Mucosa of gallbladder (tissue), 1 donor: ENCODE measurements at places on chromosomes 4 and X. TPM values are rescaled to one million over a fixed set of nuclear protein-coding genes. Genes with fewer than 3 reads are reported as not detected.

GRCh38 chr4:40608628-40609027, 21.0 kb downstream of the RBM47 start:
- no peak for DNase-seq

DNA sequence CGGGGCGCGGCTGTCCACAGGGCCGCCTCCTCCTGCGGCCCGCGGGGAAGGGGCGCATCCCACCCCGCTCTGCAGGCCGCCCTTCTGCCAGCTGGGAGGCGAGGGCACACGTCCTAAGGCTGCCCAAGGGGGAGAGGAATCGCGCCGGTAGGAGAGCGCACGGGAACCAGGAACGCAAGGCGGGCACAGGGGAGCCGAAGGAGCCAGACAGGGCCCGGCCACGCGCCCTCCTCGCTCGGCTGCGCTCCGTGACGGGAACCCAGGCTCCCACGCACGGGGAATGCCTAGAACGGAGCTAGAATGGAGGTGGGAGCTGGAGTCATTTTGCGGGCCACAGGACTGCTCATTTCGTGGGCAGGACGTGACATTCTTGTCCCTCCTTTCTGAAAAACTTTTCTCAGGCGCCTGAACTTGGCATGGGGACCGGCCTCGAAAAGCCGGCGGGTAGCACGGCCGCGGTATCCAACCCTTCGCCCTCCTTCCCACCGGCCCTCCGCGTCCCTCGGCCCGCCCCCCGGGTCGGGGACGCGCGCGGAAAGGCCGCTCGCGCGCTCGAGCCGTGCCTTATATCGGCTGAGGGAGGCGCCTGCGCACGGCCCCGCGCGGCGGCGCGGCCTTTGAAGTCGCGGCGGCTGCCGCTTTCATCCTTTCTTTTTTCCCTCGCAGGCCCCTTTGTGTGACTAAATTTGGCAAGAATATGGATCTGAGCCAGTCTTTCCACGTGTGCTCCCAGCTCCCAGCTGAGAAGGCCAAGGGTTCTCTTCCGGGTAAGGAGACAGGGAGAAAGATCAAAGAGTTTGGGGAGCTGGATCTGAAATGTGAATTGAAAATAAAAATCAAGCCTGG, 4.2 kb upstream of the LEF1 start:
- DNase-seq: peak; percentile 38

- DNase-seq: no peak
These were observed 62.6 kb downstream of the CASP6 start for GRCh38 chr4:109640644-109641043.

DNA sequence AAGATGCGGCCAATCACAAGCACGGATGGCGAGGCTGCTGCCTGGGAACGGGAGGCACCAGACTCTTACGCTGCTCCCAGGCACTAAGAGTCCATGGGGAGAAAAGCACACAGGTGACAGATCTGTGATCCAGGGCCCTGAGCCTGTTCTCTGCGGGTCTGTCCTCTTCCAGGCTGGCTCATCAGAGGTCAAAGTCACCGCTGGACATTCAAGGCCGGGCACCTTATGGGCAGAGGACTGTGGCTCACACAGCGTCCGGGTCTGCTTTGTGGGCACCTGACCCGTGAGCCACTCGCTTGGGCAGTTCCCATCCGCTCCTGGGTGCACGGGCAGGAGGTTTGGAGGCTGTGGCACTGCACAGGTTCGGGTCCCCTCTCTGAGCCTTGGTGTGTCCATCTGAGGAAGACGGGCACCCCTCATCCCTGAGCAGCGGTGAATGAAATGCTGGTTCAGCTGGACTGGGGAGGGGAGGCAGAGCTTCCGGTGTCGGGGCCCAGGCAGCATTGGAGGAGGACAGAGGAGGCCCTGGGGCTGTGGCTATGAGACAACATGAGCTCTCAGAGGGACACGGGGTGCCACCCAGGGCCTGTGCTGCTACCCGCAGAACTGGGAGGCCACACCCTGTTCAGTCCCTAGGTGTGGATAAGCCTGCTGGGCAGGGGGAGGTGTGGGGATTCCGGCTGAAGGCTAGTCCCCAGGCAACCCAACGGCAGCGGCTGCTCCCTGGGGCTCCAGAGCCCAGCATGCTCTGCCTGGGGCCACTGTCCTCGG, 61.2 kb upstream of the AFAP1 start:
- DNase-seq: no peak

- DNase-seq: no peak
These were observed 27.4 kb downstream of the LEF1 start for GRCh38 chr4:108141213-108141950.

DNA sequence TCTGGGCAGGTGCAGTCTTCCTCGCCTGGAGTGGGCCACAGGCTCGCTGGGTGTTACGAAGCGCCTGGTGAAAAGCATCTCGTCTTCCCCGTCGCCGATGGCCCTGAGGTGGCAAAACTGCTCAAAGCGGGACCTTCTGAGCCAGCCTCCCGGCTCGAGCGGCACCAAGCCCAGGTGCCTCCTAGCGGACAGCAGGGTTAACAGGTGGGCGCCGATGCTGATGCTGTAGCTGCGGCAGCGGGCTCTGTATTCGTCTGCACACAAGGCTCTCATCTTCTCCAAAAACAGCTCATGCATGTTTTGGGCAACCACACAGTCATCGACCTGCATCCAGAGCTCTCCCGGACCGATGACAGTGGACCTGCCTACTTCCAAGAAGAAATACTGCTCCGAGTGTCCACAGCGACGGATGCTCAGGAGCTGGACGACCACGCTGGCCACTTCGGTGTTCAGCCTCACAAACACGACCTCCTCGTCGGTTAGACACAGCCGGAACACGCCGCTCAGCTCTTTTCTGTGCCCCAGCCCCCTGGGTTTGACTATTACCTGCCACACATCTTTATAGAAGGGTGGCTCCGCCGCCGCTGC, 1.2 kb downstream of the IRS4 start:
- no peak for DNase-seq

GRCh38 chr4:15381806-15382338, 46.0 kb upstream of the C1QTNF7 start:
- no peak for DNase-seq

DNA sequence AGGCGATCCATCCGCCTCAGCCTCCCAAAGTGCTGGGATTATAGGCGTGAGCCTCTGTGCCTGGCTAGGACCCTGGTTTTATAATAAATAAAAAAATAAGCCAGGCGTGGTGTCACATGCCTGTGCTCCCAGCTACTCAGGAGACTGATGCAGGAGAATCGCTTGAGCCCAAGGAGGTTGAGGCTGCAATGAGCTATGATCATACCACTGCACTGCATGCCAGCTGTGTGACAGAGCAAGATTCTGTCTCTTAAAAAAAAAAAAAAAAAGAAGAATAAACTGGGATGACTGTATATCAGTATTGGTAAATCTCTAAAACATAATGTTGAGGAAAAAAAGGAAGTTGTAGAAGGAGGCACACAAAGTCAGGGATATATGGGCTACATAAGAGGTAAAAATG, 45.7 kb upstream of the SLC34A2 start:
- no peak for DNase-seq

DNA sequence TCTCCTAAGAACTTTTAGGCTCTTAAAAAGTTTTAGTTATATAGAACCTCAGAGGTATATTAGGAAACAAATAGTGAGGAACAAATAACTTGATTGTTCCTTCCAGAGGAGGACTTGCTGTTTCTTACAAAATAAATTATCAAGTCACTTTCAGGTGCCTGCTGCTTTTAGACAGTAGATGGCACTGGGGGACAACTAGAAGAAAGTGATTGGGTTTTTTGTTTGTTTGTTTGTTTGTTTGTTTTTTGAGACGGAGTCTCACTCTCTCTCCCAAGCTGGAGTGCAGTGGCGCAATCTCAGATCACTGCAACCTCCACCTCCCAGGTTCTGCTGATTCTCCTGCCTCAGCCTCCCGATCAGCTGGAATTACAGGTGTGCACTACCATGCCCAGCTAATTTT, 35.4 kb upstream of the CDKL5 start:
- no peak for DNase-seq

DNA sequence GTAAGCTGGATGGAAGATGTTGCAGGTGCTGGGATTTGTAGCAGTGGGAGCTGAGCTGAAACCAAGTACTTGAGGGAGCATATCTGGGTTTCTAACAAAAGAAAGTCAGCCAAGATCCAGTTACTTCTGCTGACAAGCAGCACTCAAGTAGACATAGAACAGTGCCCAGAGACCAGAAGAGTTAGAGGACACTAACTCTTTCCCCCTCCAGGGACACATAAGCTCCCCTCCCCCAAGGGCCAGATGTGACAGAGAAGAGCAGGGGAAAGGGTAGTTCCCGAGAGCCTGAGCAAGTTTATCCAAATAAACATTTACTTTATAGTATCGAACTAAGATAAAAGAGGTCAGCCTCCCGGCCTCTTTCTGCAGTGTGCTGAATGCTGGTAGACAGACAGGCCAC, 12.2 kb downstream of the TRPC3 start:
- no peak for DNase-seq

Gene MAPK10
- total RNA-seq: 45.0 TPM

Gene PRPS2
- 53.3 TPM for total RNA-seq

Gene DLG3
- total RNA-seq: 59.9 TPM
